Kidney (tissue), 22 donors: ENCODE measurements at places on chromosomes 16 and 17.

DNA sequence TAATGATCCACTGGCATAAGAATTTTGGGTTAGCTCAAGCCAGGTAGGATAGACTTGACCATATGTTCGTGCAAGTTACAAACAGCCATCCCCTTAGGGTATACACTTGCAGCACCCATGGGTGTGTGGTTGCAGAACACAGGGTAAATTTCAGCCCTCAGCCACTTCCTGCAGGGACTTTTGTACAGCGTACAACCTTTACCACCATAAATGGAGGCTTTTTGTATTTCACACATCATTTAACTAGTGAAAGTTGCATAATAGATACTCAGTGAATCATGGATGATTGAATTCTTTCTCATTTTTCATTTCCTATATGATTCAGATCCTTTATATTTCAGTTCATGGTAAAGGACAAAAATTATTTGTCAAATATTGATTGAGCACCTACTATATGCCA lies 473.9 kb downstream of the CDH13 start:
- H3K27me3 ChIP-seq: no peaks in the 10 kb centered on the region
- no peaks in the 10 kb centered on the region for H3K4me1 ChIP-seq
- no peak overlapping the region for H3K27ac ChIP-seq
- no peaks in the 10 kb centered on the region for H3K36me3 ChIP-seq

- no peaks in the 10 kb centered on the region for H3K4me1 ChIP-seq
- no peaks in the 10 kb centered on the region for H3K36me3 ChIP-seq
- H3K27me3 ChIP-seq: no peaks in the 10 kb centered on the region
- H3K27ac ChIP-seq: no peak overlapping the region
- no peak for DNase-seq
Observed at GRCh38 chr17:80082403-80083135, 18.8 kb upstream of the GAA start.

DNA sequence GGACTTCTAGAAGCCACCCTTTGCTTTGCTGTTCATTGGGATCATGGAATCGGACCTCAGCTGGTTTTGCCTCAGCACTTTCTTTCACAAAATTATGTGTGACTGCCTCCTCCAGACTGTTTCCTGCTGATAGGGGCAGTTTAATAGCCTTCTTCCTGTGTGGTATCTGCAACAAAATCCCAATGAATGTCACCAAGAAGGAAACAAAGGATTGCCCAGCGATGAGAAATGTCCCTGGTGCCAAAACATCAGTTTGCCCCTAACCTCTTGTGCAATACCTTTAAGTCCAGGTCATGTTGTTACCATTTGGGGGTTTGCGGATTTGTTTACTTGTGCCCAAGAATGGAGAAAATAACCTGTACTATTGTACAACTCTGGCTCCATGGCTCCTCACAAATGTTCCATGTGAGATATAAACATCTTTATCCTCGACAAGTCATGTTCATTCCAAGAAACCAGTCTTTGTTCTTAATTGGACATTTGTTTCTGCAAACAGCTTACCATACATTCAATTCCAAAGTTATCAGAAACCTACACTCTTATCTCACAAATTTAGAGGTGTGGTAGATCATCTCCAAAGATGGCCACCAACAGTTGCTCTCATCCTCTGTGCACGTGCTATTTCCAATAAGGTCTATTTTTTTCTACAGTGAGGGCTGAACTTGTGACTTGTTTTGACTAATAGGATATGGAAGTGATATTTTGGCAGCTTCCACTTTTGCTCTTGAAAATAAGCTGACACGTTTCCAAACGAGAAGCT lies 14.8 kb downstream of the TAC4 start:
- no peak for DNase-seq
- H3K27me3 ChIP-seq: no peaks in the 10 kb centered on the region
- no peak overlapping the region for H3K27ac ChIP-seq
- H3K36me3 ChIP-seq: peaks cover 4% of the 10 kb centered on the region
- H3K4me3 ChIP-seq: no peak overlapping the region

DNA sequence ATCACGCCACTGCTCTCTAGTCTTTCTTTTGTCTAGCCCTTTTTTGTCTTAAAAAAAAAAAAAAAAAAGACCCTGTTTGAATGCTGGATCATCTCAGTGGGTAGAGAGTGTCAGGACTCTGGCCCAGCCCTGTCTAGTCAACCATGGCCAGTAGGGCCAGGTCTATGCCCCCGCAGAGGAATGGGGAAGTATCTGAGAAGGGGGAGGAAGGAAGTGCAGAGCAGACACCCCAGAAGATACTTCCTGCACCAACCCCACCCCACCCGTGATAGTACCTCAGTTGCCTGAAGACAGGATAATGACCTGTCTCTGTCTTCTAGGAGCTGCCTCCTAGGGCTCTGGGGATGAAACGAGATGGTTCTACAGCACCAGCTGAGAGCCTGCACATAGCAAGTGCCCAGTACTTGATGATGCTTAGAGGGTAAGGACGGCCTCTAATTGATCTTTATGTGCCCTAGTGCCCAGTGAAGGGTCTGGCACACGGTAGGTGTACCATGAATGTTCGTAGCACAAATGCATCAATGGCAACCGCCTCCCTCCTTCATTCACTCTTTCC lies 55.4 kb downstream of the ABAT start:
- no peaks in the 10 kb centered on the region for H3K27me3 ChIP-seq
- peak overlapping the region; percentile 18 for H3K4me3 ChIP-seq
- H3K36me3 ChIP-seq: no peaks in the 10 kb centered on the region
- DNase-seq: no peak

DNA sequence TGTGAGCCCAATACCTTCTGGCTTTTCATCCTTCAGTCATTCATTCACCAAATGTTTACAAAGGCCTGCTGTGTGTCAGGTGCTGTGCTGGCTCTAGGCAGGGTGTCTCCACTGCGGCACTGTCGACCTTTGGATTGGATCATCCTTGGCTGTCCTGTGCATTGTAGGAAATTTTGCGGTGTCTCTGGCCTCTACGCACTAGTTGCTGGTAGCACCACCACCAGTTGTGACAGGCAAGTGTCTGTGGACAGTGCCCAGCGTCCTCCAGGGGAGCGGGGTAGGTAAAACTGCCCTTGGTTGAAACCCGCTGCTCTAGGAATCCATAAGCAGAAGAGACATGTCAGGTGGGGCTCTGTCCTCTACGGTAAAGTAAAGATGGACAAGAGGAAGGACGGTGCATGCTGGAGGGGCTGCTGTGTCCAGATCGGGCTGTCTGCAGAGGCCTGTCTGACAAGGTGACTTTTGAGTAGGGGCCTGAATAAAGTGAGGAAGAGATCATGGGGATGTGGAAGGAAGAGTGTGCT lies 123.7 kb downstream of the SNX29 start:
- no peak overlapping the region for H3K4me3 ChIP-seq
- H3K4me1 ChIP-seq: peaks cover 4% of the 10 kb centered on the region
- no peak overlapping the region for H3K27ac ChIP-seq

GRCh38 chr16:70460737-70461261 lies 6.4 kb downstream of the FCSK start:
- H3K4me3 ChIP-seq: no peak overlapping the region
- H3K27ac ChIP-seq: no peak overlapping the region
- DNase-seq: peak; percentile 84
- peaks cover 2% of the 10 kb centered on the region for H3K4me1 ChIP-seq
- H3K27me3 ChIP-seq: no peaks in the 10 kb centered on the region
